Jurkat, Clone E6-1 (cell line): ENCODE measurements at places on chromosomes 11 and 22.

- DNase-seq = no peak
Measured at GRCh38 chr11:45313171-45313865, 27.2 kb upstream of the SYT13 start.

DNA sequence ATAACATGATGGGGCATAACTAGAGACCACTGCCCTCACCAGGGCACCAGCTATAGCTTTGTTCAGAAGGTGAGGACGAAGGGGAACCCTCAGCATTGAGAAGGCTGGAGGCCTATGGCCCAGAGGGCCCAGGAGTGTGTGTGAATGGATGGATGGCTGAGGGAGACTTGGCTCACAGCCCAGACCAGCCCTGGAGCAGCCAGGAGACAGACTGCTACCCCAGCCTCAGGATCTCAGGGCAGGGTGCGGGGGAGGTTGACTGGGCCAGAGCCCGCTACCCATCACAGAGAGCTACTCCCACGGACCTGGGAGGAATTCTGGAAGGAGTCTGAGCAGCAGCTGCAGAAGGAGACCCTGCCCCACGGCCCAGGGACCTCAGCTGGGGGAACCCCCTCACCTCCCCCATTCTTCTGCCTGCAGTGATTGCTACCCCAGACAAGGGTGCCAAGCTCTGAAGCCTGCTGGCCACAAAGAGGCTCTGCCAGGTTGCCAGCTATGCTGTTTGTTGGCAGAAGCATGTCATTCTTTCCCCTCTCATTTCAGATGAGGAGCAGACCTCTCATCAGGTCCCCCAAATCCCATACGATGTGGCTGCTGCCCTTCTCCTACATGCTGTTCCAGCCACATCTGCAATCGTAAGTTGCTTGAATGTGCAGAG lies 5.4 kb upstream of the CSDC2 start:
- DNase-seq = no peak

DNA sequence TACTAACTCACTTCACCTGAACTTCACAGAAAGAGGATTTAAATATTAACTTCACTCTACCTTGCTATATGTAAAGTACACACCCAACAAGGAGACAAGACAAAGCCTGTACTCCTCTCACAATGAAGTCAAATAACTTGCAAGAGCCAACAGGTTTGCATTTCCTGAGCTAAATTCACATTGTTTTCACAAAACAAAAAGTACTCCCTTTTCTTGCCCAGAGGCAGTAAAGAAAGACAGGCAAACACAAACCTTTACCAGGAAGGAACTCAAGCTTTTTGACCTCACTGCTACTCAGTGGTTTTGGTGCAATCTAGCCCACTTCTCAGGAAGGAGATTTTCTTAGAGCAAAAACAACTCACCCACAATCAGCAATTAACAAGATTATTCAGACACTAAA lies 15.7 kb downstream of the USP28 start:
- DNase-seq = no peak

- no peak for DNase-seq
Measured at GRCh38 chr11:115676768-115677167, 172.6 kb upstream of the CADM1 start.

DNA sequence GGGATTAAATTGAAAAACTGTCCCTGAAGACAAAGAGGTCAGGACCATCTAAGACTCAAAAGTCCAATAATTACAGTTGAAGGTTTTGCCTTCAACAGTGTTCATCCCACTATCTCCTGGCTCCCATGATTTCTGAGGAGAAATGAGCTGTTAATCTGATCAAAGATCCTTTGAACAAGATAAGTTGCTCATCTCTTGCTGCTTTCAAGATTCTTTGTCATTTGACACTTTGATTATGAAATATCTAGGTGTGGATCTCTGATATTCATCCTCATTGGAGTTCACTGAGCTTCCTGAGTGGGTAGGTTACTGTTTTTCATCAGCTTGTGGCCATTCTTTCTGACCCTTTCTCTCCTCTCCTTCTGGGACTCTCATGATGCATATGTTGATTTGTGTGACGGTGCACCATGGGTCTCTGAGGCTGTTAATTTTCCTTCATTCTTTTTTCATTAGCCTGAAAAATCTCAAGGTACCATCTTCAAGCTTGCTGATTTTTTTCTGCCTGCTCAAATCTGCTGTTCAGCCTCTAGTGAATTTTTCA lies 20.9 kb downstream of the PC start:
- DNase-seq = no peak
